ENCODE measurements at places on chromosomes 5 and 9.

GRCh38 chr9:114925039-114925438 lies 5.4 kb downstream of the TNFSF8 start:
- no peak for DNase-seq

GRCh38 chr5:115457571-115457970 lies 87.0 kb downstream of the FEM1C start:
- no peak for DNase-seq

- DNase-seq: no peak
Measured at GRCh38 chr9:108724652-108725051, 131.1 kb downstream of the ACTL7B start.

DNA sequence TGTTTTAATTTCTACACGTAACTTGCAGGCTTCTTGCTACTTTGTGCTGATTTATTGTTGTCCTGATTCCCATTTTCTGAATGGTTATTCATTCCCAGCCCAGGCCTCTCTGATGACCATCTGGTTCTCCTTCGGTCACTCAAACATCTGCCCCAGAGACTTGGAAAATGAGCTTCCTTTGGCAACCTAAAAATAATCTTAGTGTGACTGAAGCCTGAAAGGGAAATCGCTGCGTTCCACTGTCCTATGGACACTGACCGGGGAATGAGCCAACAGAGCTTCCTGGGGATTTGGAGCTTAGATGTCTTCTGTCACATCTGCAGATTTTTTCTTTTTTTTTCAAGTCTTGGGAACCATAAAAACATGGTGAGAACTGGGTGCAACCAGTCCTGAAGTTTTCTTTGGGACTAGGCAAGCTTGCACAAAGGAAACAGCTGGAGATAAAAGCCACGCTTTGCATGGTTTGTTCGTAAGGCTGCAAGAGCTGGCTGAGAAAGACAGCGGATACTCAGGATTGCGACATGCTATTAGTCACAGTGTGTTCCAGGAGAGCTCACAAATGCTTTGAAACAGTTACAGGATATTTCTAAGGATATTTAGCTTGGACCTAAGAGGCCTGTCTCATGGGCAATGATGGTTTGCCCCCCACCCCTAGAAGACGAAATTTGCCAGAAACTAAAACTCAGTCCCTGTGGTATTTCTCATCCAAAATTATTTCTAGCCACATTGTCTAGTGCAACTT lies 146.2 kb downstream of the GOLPH3 start:
- peak; percentile 99 for DNase-seq

DNA sequence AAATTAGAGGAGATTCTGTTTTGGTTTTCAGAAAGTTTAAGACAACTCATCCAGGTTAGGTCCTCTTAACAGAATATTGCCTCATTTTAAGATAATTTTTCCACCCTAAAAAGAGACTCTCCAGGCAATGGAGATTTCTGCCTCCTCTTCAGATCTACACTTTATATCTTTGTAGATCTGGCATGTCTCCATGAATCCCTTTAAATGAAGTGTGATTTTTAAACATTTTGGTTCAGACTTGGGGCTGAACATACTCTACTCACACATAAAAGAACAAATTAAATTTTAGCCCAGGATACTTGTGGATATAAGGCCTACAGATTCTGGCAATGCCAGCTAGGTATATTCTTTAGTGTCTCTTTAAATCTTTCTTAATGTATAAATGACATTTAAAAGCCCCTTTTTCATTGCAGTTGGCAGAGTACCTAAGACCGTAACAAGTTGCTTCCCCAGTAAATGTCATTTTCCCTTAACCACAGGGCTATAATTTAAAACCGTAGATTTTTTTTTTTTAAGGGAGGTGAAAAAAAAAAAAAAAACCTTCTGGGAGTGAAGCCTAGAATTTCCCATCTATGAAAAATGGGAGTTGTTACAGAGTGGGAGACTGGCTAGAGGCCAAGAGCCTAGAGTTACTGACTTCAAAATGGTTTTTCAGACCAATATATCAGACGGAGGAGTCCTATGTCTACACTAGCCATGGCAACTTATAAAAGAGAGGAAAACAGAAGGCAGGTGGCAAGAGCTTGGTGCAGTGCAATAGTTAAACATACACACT lies 207.8 kb upstream of the TARS1 start:
- DNase-seq: no peak

- no peak for DNase-seq
Measured at GRCh38 chr9:120791161-120791560, 2.1 kb downstream of the FBXW2 start.

GRCh38 chr5:173825215-173825865 lies 62.8 kb upstream of the CPEB4 start:
- peak; percentile 59 for DNase-seq

DNA sequence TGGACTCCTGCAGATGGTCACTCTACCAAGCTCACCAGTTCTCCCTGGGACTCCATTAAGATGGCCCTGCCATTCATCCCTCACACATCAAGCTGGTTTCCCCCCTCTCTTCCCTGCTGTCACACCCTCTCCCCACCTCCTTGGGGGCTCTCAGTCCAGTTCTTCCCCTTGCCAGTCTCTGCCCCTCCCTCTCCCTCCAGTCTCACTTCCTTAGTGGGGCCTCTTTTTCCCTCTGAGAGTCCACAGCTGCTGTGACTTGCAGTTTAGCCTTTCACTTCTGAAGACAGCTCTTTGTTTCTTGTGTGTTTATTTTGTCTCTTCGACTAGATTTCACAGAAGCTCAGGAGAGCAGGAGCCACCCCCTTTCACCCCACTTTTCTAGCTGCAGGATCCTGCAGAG lies 10.5 kb downstream of the DOCK2 start:
- DNase-seq: peak; percentile 64

DNA sequence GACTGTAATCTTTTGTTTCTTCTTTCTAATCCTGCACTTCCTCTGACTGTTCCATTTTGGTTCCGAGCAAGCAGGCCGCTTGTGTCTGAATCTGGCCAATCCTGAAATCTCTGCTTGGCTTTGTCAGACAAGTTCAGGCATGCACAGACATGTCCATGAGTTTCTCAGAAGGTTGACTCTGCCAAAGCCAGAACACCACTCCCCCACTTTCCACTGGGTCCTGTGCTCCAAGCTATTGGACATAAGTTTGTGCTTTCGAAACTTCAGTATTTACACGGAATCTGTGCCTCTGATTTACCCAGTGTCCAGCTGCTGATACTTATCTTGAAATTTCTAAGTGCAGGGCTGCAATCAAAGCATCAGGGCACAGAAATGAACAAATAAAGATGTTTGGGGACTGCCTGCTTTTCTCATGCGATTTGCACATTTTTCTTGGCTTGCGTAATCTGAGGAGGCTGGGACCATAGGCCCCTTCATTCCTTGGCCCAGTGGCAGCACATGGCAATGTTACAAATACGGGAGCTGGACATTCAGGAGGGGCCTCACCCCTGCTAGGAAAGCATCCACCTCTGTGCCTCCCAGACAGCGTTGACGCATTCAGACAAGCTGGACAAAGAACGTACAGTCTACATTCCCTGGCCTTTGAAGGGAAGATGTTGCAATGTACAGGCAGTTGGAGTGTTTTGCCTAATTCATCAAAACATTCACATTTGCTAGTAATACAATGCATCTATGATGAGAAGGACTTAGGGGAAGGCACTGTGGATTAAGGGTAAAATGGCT lies 209.2 kb upstream of the PAPPA start:
- DNase-seq: peak; percentile 100

- peak; percentile 2 for DNase-seq
Measured at GRCh38 chr5:114360357-114360756, 1.5 kb upstream of the KCNN2 start.

DNA sequence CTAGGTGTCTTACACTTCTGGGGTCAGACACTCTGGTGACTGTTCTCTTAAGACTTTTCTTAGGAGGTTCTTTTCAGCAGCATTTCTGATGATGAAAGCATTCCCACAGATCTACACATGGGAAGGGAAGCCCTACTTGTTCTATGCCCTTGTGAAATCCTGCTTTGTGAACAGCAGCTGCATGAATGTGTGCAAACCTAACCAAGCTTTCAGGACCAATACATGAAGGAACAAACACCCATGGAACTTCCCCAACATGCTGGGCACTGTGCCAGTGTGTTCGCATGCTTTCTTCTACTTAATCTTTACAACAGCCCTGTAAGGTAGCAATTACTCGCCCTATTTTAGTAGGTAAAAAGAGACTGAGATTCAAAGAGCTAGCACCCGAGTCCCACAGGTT lies 439.9 kb upstream of the KLF4 start:
- peak; percentile 80 for DNase-seq

- peak; percentile 53 for DNase-seq
Measured at GRCh38 chr5:129905473-129906176, 1.4 kb downstream of the CHSY3 start.

GRCh38 chr5:39020458-39020857 lies 53.7 kb downstream of the RICTOR start:
- DNase-seq: no peak

GRCh38 chr5:150021491-150022157 lies 21.1 kb downstream of the HMGXB3 start:
- no peak for DNase-seq

DNA sequence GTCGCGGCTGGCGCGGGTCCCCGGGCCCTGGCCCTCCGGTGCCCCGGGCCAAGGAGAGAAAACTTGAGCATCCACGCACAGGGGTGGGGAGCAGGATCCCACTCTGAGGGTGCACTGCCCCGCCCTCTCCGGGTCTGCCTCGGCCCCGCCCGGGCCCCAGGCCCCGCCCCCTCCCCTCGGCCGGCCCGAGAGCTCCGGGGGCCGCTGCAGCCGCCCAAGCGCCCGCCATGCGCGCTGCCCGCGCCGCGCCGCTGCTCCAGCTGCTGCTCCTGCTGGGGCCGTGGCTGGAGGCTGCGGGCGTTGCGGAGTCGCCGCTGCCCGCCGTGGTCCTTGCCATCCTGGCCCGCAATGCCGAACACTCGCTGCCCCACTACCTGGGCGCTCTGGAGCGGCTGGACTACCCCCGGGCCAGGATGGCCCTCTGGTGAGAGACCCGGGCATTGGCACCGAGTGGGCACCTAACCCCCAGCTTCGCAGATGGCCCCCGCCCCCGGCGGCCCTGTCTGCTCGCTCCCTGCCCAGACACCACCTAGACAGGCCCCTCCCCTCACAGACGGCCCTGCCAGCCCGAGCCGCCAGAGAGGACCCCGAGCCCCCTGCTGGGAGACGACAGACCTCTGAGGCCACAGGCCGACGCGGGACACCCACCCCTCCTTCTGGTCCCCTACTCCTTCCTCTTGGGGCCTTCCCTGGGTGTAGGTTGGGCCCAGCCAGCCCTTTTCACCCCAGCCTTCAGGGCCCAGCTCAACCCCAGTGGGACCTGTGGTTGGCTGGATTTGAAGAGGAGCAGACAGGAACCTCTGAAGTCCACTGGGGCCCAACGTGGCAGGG lies at the start of gene CERCAM:
TSS of gene CERCAM (plus strand) at position 207 of the 831 bp plus-strand sequence. CDS start at position 228, 21 bp downstream.
- peak; percentile 62 for DNase-seq

- peak; percentile 91 for DNase-seq
Measured at GRCh38 chr9:129198319-129199043, 20.4 kb upstream of the IER5L start.

DNA sequence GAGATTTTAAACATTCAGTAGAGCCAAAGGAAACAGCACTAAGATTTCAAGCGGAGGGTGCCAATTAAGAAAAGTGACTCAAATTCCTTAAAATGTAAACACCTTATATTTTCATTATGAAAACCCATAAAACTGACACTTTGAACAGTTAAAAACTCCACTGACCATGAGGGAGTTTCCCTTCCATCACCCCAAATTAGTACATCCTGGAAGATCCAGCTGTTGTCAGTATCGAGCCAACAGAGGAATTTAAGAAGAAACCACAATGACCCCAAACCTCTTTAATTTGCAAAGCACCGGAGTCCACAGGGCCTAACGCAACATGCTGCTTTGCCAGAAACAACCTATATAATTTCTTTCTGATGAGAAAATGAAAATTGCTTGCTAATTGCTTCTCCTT lies 41.3 kb downstream of the ROR2 start:
- peak; percentile 51 for DNase-seq

DNA sequence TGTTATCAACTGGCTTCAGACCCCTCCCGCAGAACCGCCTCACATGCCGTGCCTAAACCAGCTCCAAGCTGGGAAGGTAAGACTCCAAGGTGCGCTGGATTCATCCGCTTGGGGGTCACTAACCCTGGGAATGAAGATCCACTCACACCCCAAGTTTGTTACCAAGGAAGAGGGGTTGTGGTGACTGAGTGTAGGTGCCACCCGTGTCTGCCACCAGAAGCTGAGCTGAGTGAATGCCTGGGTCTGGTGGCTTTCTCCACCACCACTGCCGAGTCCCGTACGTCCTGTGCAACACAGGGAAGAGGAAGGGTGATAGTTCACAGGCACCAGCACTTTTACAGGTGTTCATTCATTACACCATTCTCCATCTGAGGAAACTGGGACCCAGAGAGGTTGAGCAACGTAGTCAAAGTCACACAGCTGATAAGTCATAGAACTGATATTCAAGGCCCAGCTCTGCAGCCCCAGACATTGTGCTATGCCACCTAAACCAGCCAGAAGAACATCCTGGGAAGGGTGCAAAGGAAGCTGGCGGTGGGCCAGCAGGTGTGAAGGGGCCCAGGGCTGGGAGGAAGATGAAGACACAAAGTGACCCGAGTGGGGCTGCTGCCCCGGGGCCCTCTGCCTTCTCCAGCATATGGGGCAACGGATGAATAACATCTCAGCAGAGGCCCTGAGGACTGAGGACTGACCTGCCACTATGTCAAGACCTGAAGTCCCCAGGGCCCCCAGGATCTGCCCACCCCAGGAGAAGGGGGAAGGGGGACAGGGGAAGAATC lies 70.9 kb upstream of the PPP1R26 start:
- no peak for DNase-seq

DNA sequence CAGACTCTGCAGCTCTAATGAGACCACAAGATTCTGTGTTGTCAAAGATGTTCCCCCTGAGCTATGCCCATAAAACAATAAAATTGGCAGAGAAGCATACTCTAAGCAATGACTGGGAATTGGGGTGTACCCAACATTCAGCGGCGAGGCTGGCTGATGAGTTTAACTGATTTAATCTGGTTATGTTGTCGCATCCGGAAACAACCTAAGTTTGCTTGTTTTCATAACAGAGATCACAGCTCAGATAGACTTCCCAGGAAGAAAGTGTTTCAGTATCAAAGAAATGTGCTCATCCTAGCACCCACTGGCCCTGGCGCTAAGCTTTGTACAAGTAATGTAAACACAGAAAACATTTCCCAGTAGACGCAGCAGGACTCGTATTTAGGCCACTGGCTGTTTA lies 7.4 kb downstream of the SEMA5A start:
- DNase-seq: peak; percentile 58

- no peak for DNase-seq
Measured at GRCh38 chr5:148927307-148927946, 101.0 kb downstream of the ADRB2 start.

DNA sequence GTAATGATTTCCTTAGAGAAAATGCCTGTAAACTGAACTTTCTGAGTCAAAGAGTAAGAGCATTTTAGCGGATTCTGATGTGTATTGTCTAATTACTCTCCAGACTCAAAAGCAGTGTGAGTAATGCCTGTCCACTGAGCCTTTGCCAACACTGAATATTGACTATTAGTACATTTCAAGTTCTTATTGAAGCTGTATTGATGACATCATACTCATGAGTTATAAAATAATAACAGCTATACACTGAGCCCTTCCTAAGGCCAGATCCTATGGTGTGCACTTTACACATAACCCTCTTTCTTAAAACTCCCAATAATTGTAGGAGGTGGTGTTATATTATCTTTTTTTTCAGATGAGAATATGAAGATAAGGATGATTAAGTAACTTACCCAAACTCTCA lies 152.8 kb upstream of the TRPC7 start:
- DNase-seq: no peak

GRCh38 chr9:17472126-17472525 lies 106.7 kb upstream of the SH3GL2 start:
- DNase-seq: no peak

GRCh38 chr5:91170266-91170665 lies 212.9 kb downstream of the ARRDC3 start:
- peak; percentile 63 for DNase-seq

- peak; percentile 9 for DNase-seq
Measured at GRCh38 chr5:81315336-81315735, 13.9 kb downstream of the ZCCHC9 start.

All from mesenchymal stem cell (in vitro differentiated cells and primary cell).